ENCODE measurements at places on chromosomes 6 and 20.

DNA sequence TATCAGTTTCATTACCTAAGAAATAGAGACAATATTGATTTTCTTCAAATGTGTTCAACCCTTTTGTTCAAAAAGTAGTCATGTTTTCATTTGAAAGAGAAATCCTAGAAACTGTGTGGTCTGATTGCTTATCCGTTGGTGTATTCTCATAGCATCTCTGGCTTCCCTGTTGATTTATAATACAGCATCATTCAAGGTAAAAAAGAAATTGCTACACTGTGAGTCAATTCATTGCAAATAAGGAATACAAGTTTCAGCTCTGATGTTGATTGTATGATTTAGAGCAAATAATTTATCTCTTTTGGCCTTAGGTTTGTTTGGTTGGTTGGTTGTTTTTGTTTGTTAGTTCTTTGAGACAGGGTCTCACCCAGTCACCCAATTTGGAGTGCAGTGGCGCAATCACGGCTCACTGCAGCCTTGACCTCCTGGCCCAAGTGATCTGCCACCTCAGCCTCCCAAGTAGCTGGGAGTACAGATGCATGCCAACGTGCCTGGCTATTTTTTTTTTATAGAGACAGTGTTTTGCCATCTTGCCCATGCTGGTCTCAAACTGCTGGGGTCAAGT is 185.5 kb upstream of the TNFAIP3 start:
- DNase-seq = no peak

DNA sequence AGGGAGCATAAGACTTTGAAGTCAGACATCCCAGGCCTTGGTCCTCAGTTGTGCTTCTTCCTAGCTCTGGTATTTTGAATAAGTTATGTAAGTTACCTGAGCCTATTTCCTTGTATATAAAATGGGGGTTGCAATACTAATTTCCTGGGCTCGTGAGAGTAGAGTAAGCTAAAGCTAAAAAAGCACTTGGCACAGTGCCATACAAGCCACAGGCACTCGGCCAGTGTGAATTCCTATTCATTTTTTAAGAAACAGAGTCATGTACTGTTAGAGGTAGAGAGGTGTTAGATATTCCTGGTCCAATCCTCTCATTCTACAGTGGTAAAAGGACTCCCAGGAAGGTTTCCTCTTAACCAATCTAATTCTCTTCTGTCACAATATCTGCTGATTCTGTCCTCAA is 79.6 kb upstream of the EPB41L1 start:
- DNase-seq = no peak

DNA sequence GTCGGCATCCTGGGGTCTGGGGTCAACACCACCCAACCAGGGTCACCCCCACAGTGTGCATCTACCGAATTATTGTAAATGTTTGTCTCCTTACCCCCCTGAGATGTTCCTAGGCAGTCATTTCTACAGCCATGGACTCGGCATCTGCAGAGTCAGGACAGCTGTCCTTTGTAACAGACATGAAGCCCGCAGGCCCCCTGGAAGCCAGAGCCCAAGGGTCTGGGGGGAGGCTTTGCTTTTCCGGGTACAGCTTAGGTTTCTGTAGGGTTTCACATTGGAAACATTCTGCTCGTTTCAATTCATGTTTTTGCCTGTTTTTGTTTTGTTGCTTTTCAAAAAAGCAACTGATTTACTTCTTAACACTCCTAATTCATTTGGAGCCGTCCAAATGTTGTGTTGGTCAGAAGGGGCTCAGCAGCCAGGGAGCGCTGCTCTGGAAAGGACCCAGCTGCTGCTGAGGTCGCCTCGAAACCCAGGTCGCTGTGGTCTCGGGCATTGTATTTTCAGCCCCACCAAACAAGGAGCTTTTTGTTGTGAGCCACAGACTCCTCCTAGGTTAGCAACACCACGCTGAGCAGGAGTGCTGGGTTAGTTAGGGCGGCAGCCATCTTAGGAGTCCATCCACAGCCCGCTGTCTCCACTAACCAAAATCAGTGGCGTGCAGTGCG is 160.4 kb downstream of the TMEM242 start:
- no peak for DNase-seq

DNA sequence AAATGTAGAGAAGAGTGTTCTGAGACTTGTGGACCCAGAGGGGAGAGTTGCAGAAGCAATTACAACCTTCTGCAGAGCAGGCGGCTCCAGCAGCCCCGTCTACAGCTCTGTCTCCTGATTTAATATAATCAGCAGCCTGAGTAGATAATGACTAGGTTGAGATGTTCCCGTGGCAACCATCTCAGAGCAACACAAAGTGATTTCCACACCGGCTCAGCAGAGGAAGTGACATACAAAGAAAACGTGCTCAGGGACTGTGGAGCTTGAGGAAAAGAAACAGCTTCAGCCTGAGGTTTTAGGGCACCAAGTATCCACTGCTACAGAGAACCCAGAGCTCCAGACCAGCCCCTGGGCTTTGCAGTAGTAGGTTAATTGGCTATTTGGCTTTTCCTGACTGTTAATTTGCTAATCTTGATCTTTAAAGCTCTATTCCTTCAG is 136.4 kb downstream of the MTFR2 start:
- DNase-seq = no peak
